Fibroblast of upper back skin (primary cell): ENCODE measurements at places on chromosomes 12 and 14.

GRCh38 chr12:46675736-46676135, 150.1 kb downstream of the SLC38A4 start:
- DNase-seq: peak; percentile 64

- no peak for DNase-seq
These were observed 214.6 kb downstream of the ERC1 start for GRCh38 chr12:1205512-1206060.

- peak; percentile 6 for DNase-seq
These were observed 82.8 kb downstream of the TMTC1 start for GRCh38 chr12:29700761-29701481.

- DNase-seq: no peak
These were observed 300.8 kb downstream of the SSPN start for GRCh38 chr12:26496170-26496569.

DNA sequence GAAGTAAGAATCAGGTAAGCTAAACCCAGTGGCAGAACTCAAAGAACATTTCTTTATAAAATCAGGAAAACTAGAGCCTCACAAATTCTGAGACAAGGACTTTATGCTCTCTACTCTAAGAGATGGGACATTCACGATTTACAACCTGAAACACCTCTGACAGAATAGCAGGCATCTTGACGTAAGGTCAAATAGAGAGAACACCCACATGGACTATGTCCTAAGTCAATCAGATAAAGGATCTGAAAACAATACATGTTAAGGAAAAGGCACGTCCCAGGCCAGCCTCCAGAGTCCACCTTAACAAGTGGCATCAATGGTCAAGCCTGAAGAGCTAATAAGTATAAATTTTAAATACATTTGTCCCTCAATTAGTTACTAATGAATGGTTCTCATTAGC, 39.9 kb upstream of the SYCP3 start:
- no peak for DNase-seq

GRCh38 chr12:79406993-79407392, 283.8 kb downstream of the PAWR start:
- peak; percentile 31 for DNase-seq

GRCh38 chr14:70812124-70812818, 3.0 kb upstream of the MAP3K9 start:
- no peak for DNase-seq

GRCh38 chr12:13241833-13242488, 45.4 kb downstream of the EMP1 start:
- DNase-seq: no peak

DNA sequence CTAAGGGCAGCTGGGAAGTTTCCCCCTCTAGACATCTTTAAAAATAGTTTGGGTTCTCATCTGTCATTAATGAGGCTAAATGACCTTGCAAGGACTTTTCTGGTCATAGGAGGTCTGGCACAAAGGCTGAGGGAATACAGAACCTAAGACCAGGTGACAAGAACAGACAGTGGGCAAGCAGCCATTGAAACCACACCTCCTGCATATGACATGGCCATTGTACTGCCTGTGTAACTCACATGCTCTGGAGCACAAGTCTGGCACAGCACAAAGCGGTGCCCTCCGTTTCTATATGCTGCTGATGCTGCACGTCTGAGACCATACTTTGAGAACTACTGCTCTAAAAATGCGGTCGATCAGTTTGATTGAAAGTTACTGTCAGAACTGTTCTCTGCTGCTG, 143.3 kb downstream of the APAF1 start:
- DNase-seq: no peak

DNA sequence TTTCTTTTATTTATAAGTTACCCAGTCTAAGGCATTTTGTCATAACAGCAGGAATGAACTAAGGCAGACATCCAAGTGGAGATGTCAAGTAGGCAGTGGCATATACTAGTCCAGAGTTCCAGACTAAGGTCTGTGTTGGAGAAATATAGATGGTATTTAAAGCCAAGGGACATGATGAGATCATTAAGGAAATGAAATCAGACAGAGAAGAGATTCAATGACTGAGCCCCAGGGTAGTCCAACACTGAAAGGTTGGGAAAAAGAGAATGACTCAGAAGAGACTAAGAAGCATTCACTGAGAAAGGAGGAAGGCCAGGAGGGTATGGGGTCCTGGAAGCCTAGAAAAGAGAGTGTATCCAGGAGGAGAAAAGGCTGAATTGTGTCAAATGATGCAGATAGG, 442.2 kb upstream of the CCDC196 start:
- DNase-seq: peak; percentile 63

GRCh38 chr12:121866331-121866730, 7.7 kb upstream of the HPD start:
- peak; percentile 15 for DNase-seq

DNA sequence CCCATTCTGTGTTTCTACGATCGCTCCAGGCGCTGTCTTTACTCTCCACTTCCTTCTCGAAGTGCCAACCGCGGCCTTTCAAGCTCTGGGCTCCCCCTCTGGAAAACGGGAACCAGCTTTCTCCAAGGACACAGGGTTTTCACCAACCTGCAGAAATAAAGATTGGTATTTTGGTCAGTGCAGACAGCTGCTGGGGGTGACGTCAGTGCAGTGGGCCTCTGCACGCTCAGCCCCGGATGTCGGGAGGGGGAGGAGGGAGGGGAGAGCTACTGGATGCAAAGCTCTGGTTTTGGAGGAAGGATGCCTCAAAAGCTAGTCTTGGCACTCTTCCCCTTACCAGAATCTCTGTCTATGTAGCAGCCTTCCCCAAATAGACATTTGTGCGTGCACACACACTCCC, 19.9 kb downstream of the HRK start:
- DNase-seq: peak; percentile 87

- no peak for DNase-seq
These were observed 38.5 kb downstream of the GLRX5 start for GRCh38 chr14:95573313-95573712.

DNA sequence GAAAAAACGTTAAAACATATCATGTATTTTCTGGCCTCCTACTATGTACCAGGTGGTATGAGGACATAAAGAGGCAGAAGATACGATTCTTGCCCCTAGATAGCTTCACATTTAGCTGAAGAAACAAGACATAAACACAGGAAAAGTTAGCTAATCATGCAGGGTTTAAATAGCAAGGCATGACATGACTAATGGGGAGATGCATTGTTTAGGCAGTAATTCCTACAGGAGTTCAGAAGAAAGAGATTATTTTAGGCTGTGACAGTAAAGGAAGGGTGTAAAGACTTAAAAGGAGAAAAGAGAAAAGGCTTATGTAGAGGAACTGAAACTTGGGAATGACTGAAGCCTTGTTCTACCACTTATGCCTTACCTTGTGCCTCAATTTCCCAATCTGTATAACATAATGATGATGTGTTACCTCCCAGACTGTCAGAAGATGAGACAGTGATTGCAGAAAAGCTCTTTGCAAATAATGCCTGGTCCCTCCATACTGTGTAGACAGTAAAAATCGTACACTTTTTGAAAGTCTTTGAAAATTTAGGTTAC, 44.4 kb downstream of the PRKCH start:
- no peak for DNase-seq

- no peak for DNase-seq
These were observed 28.2 kb downstream of the NEK9 start for GRCh38 chr14:75098682-75099081.

- peak; percentile 29 for DNase-seq
These were observed 90.6 kb upstream of the PWP1 start for GRCh38 chr12:107594995-107595394.

DNA sequence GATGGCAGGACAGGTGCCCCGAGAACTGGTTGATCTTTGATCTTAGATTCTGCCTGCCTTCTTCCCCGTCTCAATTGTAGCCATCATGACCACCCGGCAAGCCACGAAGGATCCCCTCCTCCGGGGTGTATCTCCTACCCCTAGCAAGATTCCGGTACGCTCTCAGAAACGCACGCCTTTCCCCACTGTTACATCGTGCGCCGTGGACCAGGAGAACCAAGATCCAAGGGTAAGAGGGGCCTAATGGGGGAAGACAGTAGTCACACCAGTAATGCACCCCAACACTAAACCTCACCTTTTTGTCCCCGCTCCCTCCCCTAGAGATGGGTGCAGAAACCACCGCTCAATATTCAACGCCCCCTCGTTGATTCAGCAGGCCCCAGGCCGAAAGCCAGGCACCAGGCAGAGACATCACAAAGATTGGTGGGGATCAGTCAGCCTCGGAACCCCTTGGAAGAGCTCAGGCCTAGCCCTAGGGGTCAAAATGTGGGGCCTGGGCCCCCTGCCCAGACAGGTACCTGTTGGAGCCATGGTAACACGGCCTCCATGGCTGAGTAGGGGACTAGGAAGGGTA, 556 bp downstream of the TROAP start:
- no peak for DNase-seq

DNA sequence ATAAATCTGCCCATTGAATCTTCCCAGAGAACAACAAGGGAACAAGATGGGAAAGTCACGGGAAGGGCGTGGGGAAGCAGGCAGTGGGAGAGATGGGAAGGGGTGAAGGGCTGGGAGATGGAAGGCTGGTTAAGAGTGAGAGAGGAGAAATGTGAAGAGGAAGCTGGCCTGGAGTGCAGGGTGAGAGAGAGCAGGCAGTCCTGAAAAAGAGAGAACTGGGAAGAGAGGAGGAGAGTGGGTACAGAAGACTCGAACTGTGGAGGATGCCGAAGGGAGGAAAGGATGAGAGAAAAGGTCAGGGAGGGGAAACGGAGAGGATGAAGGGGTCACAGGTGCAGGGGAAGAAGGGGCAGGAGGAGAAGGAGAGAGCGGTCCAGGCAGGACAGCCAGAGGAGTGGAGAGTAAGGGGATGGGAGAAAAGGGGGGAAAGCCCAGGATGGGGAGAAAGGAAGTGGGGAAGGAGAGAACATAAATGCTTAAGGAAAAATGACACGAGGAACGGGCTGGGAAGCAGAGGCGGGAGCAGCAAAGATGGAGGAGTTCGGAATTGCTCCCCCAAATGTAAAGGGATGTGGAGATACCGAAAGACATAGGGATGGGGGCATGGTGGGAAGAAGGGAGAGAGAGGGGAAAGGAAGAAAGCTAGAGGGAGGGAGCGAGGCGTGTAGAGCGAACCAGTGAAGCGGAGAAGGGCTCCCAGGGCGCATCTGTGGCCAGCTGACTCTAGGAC, 1.2 kb downstream of the PIANP start:
- no peak for DNase-seq
